ENCODE measurements at places on chromosomes 4 and X.
A peak's percentile ranks its signal among the peaks of the same experiment; 100 is the strongest.

DNA sequence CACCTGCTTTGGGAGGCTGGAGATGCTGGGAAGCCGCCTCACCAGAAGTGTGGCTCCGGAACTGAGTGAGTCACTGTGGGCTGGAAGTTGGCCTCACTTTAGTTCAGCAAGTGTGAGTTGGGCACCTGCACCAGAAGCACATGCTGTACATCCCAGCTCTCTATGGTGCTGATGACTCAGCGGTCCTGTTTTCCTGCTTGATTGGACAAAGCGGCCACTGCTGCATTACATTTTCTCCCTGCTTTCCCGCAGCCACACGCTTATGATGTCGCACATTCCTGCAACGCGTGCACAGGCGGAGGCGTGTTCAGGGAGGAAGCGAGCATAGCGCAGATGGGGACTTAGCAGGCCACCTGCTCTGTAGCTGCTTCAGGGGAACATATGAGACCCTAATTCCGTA is 26.7 kb upstream of the CLDN34 start:
- DNase-seq: no peak

DNA sequence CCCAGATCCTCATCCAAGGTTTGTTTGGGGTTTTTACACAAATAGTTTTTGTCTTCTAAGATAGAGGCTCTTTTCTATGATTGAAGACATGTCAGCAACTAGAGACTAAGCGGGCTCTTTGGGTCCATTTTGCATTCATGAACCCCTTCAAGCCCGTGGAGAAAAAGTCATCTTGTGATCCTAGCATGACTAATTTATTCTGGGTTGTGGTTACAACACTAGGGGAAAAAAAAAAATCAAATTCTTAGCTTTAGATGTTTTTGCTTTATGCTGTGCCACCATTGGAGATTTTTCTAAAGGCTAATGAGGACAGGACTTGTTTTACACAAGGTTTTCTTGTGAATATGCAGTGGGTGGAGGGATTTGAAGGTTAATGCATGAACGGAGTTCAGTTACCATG is 440.0 kb downstream of the PCDH7 start:
- DNase-seq: peak; percentile 99

DNA sequence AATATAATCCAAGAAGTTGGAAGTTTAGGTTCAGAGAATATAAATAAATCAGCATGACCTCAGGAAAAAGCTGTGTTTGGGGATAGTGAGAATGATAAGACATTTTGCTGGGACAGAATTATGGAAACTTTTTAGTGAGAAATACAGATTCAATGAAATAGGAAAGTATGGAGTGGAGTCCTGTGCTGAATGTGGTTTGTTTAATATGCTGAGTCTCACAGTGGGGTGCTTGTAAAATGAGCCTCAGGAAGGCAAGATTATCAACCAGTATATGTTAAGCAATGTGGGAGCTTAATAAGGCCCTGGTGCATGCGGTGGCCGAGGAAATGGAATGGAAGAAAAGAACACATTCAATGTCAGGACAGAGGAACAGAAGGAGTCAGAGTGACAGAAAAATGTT is 1554.7 kb upstream of the TENM3 start:
- no peak for DNase-seq

GRCh38 chr4:127071443-127071842 is 561.3 kb upstream of the INTU start:
- no peak for DNase-seq

GRCh38 chr4:3310301-3311094 is 17.7 kb downstream of the RGS12 start:
- no peak for DNase-seq

DNA sequence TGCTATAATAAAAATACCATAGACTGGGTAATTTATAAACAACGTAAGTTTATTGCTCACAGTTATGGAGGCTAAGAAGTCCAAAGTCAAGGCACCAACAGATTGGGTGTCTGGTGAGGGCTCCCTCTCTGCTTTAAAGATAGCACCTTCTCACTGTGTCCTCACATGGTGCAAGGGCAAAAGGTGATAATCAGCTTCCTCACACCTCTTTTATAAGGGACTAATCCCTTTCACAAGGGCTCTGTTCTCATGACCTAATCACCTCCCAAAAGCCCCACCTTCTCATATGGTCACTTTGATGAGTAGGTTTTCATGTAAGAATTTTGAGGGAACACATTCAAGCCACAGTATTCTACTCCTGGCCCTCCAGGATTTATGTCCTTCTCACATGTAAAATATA is 641.7 kb upstream of the ATOH1 start:
- no peak for DNase-seq

- DNase-seq: no peak
Measured at GRCh38 chrX:24782011-24782410, 88.3 kb downstream of the POLA1 start.

DNA sequence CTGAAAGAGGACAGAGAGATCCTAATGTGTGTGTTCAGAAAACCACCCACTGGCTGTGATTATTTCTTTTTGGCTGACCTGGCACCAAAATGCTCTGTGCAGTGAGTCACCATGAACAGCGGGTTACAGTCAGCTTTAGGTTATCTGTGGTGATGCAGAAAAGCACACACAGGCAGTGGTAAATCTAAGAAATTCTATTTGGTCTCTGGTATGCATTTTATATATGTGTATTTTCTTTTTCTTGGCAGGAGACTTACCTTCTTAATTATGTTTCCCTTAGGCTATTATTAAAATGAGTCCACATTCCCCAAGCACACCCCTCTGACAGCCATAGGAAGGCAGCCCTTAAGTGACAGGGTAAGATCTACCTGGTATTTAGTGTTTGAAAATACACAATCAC is 79.1 kb upstream of the TFDP3 start:
- DNase-seq: no peak

DNA sequence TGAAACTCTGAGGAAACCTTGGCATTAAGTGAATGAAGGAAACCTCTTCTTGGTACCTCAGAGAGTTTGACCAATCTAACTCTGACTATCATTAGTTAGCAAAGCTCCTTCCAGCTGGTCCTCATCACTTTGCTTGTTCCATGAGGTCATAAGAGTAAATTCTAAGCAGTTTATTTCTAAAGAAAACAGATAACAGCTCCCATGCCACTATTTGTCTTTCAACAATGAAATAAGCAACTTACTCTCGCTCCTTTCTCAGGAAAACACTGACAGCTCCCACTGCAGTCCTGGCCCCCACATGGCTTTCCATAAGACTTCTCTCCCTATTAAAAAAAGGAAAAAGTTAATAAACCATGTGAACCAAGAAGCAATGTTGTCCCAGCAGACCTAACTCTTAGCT is 127.7 kb downstream of the COL4A6 start:
- no peak for DNase-seq

DNA sequence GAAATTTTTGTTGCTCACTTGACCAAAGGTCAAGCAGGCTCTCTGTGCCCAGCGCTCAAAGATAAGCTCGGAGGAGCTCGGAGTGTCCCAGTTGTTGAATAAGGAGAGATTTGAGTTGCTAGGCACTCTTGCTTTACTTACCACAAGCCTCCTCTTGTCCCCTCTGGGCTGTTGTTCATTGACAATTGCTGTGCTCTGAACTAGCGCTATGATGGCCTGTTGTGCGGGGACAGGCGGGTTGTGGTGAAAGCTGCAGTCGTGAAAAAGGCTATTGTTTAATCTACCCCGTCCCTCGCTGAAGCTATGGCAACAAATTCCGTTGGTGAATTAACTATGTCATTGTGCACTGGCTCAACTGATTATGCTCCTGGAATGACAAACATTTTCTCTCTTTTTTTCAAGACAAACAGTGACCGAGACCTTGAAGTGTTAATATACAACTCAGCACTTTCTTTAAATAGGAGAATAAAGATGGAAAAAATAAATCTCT is 21.0 kb upstream of the POLA1 start:
- peak; percentile 69 for DNase-seq

GRCh38 chrX:24542756-24543155 is 77.7 kb downstream of the PDK3 start:
- no peak for DNase-seq

- peak; percentile 86 for DNase-seq
Measured at GRCh38 chr4:89482251-89482650, 174.7 kb upstream of the GPRIN3 start.

- DNase-seq: no peak
Measured at GRCh38 chr4:7788694-7789425, 150.8 kb downstream of the AFAP1 start.

DNA sequence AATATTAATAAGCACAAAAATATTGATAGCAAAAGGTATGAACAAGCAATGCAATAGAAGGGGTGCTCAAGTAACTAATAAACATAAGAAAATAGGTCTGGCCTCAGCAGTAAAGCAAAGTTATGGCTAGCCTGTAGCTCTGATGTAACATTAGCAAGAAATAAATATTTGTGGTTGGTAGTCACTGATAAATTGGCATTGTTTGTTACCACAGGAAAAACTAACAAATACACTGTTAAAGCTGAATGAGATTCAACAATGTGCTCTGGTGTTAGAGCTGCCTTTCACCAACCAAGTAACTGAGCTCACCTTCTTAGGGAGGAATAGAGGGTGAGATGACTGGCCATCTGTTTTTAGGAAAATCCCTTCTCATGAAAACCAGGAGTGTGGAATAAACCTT is 71.4 kb downstream of the AREG start:
- DNase-seq: no peak

DNA sequence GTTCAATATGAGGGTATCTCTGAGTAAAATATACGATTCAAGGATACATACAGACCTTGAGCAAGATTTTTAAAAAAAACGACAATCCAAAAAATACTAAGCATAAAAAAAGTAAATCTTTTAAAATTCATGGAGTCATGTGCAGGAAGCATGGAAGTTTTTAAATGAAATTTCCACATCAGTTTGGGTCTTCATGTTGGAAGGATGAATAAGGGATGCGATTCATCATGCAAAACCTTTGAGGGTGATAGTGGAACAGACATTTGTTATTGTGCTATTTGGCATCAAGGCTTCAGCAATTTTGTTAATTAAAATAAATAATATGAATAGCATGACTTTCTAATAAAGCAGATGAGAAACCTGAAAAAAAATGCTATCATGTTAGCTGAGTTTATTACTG is 815.0 kb upstream of the PCDH10 start:
- no peak for DNase-seq

- peak; percentile 68 for DNase-seq
Measured at GRCh38 chr4:168864821-168865541, 145.1 kb downstream of the CBR4 start.

GRCh38 chr4:2822461-2823300 is 21.0 kb upstream of the ADD1 start:
- DNase-seq: no peak

GRCh38 chrX:106731590-106731989 is 5.1 kb downstream of the RNF128 start:
- DNase-seq: peak; percentile 52

GRCh38 chr4:128551280-128551679 is 258.2 kb upstream of the JADE1 start:
- DNase-seq: no peak

- no peak for DNase-seq
Measured at GRCh38 chr4:92447255-92447905, 143.6 kb downstream of the GRID2 start.

GRCh38 chr4:87078987-87079486 is 141.4 kb downstream of the KLHL8 start:
- DNase-seq: no peak

- DNase-seq: no peak
Measured at GRCh38 chr4:99447513-99447912, 12.4 kb upstream of the ADH7 start.

DNA sequence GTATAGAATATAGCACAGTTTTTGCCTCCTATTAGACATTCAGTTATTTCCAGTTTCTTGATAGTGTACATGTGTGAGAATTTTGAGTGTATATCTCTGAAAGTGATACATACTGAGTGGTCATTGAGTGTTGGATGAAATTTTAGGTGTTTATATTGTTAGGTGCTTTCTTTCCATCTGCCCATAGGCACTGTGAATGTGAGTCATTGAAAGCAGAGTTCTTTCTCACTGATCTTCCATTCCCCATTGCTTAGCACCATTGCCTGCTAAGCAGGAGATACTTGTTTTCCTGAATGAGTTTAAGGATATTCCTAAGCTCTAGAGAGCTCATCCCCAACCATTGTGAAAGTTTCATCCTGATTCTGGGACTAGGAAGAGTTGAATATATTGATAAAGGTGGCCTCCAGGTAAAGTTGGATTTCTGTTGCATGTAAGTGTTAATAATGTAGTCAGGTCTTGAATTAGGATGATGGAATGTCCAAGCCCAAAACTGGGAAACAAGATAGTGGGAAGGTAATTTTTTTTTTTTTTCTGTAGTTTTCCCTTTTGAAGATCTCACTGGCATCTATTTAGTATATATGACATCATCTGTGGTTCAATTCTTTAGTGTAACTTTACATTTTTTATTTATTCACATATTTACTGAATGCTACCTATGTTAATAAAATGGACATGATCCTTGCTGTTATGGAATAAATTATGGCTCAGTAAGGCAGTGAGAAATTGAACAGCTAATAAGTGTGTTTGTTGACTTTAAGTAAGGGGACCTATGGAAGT is 22.1 kb downstream of the UBE2K start:
- DNase-seq: no peak

DNA sequence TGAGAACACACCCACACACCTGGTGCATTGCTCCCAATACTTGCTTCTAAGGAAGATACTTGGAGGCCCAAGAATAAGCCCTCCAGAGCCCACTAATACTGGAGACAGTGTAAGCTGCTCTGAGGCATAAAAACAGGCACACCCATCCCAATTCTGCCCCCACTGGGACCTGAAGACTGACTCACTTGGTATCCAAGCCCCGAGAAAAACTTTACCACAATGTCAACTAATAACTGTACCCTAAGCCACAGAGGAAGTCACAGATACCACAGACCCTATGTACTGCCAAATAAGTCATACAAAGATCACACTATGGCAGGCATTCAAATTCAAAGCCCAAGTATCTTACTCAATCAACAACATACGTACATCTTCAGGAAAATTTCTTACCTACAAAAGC is 398.2 kb upstream of the SPANXN1 start:
- DNase-seq: no peak

GRCh38 chr4:61277785-61278760 is 77.9 kb downstream of the ADGRL3 start:
- no peak for DNase-seq

DNA sequence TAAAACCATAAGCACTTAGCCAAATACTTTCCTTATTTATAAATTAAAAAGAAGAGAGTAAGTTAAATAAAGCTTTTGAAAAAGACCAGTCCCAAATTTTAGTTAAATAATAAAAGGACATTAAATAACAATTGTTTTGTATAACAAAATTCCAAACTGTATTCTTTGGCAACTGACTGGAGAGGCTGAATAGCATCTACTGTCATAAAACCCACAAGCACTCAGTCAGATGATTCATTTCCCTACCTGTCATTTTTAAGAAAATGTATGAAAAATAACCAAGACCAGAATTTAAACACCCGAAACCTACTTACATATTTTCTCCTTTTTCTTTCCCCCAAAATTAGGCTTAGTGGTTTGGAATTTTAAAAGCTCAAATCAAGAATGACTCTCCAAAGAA is 32.5 kb upstream of the SMIM10L2A start:
- no peak for DNase-seq

GRCh38 chr4:624705-625590 is at the start of gene PDE6B:
Gene PDE6B (plus strand): TSS chr4:625573. CDS start chr4:625627, 54 bp downstream.
- no peak for DNase-seq

Data from SK-MEL-5 (cell line).